GM12891 (cell line): ENCODE measurements at places on chromosomes 7 and 10.

DNA sequence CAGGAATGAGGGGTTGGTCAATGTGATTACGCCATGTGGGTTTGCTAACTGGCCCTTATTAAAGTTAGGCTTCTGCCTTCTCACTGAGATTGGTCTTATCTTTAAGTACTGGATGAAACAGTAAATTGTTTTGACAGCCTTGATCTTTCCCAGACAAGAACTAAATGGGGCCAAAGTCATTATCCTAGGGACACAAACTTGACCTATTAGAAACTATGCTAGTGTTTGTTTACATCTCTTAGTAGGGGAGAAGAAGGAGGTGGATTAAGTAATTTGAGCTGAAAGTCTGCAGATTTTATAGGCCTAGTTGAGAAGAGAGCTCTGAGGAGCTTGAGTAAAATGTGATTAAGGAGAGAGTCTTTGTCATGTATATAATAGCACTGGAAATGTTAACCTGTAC, 386.9 kb downstream of the HTR7 start:
- no peak for DNase-seq

DNA sequence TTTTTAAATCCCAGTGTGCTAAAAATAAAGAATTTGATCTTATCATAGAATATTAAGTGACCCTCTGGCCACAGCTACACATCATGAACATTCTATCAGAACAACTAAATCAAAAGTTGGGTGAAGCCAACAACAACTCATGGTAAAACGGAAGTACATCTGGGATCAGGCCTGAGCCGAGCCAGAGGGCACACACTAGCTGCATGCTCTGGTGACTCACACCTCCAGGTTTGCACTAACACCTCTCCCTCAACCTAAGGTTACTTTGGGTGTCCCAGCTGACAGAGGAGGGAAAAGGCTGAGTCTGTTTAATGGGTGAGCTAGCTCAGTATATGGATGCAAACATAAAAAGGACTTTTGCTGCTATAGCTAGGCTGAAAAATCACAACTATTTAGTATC, 281.6 kb downstream of the HGF start:
- no peak for DNase-seq

DNA sequence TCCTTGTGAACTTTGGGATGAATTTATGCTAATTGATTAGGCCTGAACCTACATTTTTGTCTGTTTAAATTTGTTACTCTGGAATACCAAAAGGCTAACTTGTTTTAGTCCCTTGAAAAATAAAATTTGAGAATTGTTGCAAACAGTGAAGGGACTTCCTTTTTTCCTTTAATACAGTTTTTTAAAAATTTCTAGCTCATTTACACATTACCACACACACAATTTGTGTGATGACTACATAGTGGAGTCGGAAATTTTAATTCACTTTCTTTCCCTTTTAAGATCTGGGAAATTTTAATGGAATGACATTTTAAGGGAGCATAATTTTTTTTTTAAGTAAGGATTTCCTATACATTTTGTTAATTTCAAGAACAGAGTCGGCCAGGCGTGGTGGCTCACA, 8.6 kb upstream of the TMEM236 start:
- DNase-seq = no peak

- no peak for DNase-seq
Measured at GRCh38 chr7:135414850-135415439, 95.0 kb downstream of the CNOT4 start.

DNA sequence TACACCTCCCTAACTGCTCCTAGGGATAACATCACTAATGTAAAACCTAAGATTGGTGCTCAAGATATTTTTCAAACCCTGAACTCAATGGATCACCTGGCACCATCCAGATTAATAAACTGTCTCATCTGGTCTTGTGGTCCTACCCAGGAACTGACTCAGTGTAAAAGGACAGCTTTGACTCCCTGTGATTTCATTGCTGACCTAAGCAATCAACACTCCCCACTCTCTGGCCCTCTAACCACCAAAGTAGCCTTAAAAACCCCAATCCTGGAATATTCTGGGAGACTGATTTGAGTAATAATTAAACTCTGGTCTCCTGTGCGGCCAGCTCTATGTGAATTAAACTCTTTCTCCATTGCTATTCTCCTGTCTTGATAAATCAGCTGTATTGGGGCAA, 6.2 kb upstream of the USP54 start:
- no peak for DNase-seq

DNA sequence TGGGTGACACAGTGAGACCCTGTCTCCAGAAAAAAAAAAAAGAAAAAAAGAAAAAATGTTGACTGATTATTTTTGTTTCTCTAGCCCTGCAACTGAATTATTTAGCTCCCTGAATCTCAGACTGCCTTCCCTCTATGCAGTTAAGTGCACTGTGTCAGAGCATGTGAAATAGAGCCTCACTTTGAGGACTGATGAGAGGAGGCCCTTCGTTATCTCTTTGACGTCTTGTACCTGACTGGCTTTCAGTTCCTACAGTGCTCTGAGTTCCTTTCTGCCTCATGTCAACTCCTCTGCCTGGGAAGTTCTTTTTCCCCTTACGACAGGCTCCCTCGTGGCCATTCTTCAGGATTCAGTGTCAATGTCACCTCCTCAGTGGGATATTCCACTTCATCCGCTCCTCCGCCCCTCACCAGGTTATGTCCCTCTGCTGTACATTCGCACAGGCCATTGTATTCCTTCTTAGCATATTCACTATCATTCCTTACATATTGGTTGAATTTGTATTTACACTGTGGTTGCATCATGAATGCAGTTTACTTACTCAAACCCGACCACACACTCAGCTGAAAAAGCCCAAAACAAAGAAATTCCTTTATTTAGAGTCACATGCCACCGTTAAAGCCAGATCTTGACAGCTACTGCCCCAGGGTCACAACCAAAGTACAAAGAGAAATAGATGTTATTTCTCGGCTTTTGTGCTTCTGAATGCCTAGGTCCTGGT, 18.1 kb upstream of the CAMK2G start:
- no peak for DNase-seq

GRCh38 chr10:80579181-80579763, 41.6 kb downstream of the SH2D4B start:
- DNase-seq = no peak

GRCh38 chr7:13104128-13104527, 416.7 kb downstream of the ARL4A start:
- no peak for DNase-seq

- no peak for DNase-seq
Measured at GRCh38 chr10:72414642-72415041, 59.9 kb upstream of the DNAJB12 start.

DNA sequence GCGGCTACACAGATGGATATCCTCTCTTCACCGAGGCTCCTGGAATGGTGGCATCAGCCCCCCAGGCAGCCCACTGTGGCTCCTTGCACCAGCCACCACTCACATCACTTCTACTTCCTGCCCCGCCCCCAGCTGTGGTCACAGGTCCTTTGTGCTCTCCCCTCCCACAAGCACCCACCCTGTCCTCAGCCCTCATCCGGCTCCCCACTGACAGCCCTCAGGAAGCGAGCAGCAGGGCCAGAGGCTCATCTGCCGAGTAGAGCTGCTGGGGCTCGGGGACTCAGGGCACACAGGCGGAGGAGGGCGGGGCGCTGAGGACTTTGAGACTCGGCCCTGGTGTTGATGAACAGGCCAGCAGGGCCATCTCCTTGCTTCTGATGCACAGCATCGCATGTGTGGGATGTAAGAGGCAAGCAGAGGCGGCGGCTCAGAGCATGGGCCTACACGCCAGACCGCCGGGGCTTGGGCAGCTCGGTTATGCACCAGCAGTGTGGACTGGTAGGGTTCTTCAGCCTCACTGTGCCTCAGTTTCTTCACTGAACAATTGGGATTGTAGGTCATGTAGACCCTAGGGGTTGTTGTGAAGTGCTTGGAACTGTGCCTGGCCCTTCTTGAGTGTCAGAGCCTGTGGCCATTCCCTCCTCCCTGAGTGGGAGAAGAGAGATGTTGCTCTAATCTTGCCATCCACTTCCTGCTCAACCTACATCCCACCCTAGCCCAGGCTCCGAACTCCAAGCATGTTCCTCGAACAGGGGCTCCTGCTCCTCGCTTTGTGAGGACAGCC, at the start of gene PRF1:
Gene PRF1, minus strand, starts transcription at position 77 of the 784 bp plus-strand sequence. CDS start 1,839 bp downstream, outside the sequence.
- DNase-seq = peak; percentile 59

DNA sequence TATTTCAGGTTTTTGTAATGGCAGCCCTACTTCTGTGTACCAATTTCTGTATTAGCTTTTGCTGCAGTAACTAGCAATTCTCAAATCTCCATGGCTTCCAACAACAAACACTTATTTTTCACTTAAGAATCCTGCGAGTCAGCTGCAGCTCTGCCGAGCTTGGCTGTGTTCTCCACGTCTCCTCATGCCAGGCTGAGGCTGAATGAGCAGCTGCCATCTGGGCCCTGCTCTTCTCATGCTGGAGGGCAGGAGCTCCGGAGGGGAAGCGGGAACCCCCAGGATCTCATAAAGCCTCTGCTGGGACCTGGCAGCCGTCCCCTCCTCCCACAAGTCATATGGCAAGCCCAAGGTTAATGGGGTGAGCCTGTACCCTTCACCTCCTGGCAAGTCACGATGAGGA, 591.1 kb downstream of the SDK1 start:
- no peak for DNase-seq

- no peak for DNase-seq
Measured at GRCh38 chr10:48517911-48518811, 86.7 kb downstream of the ARHGAP22 start.

- DNase-seq = no peak
Measured at GRCh38 chr7:106065575-106066500, 46.3 kb downstream of the SYPL1 start.

- no peak for DNase-seq
Measured at GRCh38 chr7:119903085-119903484, 369.9 kb upstream of the KCND2 start.

DNA sequence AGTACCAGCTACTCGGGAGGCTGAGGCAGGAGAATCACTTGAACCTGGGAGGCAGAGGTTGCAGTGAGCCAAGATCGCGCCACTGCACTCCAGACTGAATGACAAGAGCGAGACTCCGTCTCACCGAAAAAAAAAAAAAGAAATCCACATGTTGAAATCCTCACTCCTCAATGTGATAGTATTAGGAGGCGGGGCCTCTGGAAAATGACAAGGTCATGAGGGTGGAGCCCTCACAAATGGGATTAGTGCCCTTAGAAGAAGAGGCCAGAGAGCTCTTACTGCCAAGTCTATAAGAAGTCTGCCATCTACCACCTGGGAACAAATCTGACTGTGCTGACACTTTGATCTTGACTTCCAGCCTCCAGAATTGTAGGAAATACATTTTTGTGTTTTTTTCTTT, 10.6 kb downstream of the MMD2 start:
- no peak for DNase-seq

DNA sequence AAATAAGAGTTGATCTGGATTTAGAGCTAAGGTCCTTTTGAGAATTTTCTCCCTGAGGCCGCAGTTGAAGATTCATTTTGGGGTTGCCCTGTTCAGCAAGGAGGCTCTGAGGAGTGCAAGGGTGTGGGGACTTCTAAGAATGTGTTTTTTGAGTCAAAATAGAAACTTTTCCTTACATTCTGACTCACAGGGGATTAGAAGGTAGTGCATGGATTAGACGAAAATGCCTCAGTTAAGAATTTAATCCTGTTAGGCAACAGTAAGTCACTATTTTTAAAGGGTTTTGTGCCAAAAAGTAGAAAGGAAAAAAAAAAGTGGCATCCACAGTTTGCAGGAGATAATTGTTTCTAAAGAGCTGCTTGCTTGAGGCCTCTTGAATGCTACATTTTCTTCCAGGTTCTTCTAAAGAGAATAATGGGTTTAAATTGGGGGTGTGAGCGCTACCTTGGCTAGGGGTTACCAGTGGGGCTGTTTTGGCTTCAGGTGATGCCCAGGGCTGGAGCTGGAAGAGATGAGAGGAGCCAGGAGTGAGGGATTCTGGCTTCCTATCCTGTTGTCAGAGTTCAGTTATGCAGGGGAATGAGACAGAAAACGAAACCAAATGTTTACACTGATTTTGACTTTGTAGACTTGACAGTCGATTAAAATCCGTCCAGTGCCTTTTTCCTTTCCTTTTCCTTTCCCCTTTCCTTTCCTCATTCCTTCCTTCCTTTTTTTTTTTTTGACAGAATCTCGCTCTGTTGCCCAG, 52.9 kb downstream of the BAMBI start:
- DNase-seq = no peak

DNA sequence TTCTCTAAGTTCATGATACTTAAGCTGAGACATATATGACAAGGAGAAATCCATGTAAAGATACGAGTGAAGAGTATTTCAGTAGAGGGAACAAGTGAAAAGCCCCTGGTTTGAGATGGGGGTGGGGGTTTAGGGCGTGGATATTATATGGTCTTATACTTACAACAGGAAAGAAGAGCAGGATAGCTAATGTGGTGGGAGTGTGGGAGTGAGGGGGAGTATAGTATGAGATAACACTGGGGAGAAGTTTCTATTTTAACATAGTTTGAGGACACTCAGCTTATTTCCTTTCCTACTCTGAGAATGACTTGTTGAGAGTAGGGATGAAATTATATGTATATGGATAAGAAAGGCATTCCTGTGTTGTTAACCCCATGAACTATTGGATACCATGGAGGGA, 36.5 kb downstream of the MCU start:
- no peak for DNase-seq

DNA sequence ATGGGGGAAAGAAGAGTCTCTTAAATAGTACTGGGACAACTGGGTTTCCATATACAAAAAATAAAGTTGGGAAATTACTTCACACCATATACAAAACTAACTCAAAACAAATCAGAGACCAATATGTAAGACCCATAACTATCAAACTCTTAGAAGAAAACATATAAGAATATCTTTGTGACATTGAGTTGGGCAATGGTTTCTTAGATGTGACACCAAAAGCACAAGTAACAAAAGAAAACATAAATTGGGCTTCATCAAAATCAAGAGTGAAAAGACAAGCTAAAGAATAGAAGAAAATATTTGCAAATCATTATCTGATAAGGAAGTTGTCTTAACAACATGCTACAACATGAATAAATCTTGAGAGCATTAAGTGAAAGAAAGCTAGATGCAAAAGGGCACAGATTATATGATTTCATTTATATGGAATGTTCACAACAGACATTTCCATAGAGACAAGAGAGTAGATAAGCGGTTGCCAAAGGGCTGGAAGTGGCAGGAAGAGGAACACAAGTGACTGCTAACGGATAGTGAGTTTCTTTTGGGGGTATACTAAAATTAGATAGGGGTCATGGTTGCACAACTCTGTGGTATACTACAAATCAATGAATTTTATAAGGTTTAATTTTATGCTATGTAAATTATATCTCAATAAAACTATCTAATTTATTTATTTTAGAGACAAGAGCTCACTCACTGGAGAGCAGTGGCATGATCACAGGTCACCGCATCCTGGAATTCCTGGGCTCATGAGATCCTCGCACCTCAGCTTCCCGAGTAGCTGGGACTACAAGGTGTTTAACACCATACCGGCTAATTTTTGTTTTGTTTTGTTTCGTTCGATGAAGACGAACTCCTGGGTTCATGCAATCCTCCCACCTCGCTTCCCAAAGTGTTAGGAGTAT, 35.4 kb downstream of the JMJD1C start:
- DNase-seq = no peak

- no peak for DNase-seq
Measured at GRCh38 chr7:157401567-157402387, 65.0 kb downstream of the DNAJB6 start.

- DNase-seq = no peak
Measured at GRCh38 chr10:49662169-49662830, 17.2 kb upstream of the C10orf53 start.

GRCh38 chr7:17506596-17506995, 208.1 kb downstream of the AHR start:
- DNase-seq = no peak
